Activated naive CD4-positive, alpha-beta T cell treated with anti-CD3 and anti-CD28 coated beads, Interleukin-2, amount 50 U/mL, for 72 hours (primary cell): ENCODE measurements at places on chromosomes 2 and 18. TPM values are rescaled to one million over a fixed set of nuclear protein-coding genes. Genes with fewer than 3 reads are reported as not detected.

PARD6G gene
- total RNA-seq, result not detected

PHOSPHO2 gene
- total RNA-seq, result 3.4 TPM

SNTG2 gene
- 2.6 TPM for total RNA-seq

TMEM178A gene
- total RNA-seq, result 0.30 TPM

SERPINB12 gene
- not detected for total RNA-seq

INHBB gene
- not detected for total RNA-seq

TMEM182 gene
- total RNA-seq, result 7.4 TPM

KCNG2 gene
- total RNA-seq, result not detected

INO80C gene
- 36.9 TPM for total RNA-seq

ABHD1 gene
- 0.43 TPM for total RNA-seq

FKBP1B gene
- 1.4 TPM for total RNA-seq

CHRND gene
- total RNA-seq, result not detected

RBKS gene
- 12.1 TPM for total RNA-seq

FAM237A gene
- not detected for total RNA-seq

WDR75 gene
- total RNA-seq, result 80.1 TPM

TUBB8B gene
- not detected for total RNA-seq

GCC2 gene
- 48.5 TPM for total RNA-seq

SULT1C4 gene
- total RNA-seq, result not detected

POTEE gene
- 0.60 TPM for total RNA-seq

ANTXR1 gene
- not detected for total RNA-seq

ZNF407 gene
- 22.1 TPM for total RNA-seq

NT5DC4 gene
- total RNA-seq, result not detected

ATP8B1 gene
- not detected for total RNA-seq

PASK gene
- total RNA-seq, result 67.6 TPM

RGPD4 gene
- not detected for total RNA-seq

MAL gene
- 62.8 TPM for total RNA-seq

CPLX4 gene
- total RNA-seq, result not detected

FNDC4 gene
- not detected for total RNA-seq

UGT1A6 gene
- total RNA-seq, result not detected

RAD51AP2 gene
- not detected for total RNA-seq

POTEI gene
- not detected for total RNA-seq

MFSD2B gene
- 0.16 TPM for total RNA-seq

REEP1 gene
- 0.59 TPM for total RNA-seq

TMEM163 gene
- total RNA-seq, result 0.16 TPM

GORASP2 gene
- total RNA-seq, result 69.8 TPM

GNAL gene
- total RNA-seq, result 0.53 TPM
